ENCODE measurements at places on chromosomes 7 and 10.

DNA sequence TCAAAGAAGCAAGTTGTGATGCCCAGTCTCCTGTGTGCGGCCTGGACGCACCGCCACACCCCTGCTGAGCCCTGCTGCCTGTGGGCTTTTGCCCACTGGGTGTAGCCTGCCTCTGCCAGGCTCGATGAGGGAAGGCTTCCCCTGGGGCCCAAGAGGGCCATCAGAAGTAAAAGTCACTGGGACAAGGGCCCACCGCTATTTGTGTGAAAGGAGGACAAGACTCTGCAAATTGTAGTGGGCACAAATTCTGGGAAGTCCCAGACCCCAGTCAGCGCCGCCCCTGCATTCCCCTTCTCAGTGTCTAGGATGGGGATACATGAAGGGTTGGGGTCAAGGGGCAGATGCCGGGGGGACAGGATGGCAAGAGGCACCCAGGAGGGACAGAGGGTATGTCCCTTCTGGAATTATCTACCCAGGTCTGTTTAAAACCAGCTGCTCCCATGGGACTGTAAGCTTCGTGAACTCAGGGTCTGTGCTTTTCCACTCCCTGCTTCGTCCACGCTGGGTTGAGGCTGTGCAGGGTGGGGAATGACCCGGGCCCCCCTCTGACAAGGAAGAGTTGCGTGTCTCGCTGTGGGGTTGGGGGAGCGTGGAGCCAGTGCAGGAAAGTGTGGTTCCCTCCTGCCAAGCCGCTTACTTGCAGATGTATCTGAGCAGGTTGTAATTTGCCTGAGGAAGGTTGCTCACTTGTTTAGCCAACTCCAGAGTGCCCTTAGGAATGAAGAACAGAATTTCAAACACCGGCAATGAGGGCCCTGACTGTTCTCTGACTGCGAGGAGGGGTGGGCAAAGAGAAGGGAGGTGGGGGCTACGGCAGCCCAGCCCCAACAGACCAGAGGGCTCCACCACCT, 147.2 kb downstream of the MAPK8 start:
- DNase-seq = no peak

- no peak for DNase-seq
Measured at GRCh38 chr10:3995302-3996210, 210.5 kb upstream of the KLF6 start.

- DNase-seq = no peak
Measured at GRCh38 chr10:19168584-19168983, 120.0 kb downstream of the MALRD1 start.

- no peak for DNase-seq
Measured at GRCh38 chr10:22246680-22247391, 29.0 kb upstream of the EBLN1 start.

GRCh38 chr7:94043299-94043698, 39.1 kb upstream of the BET1 start:
- DNase-seq = no peak

GRCh38 chr7:29815181-29816105, 9.1 kb downstream of the WIPF3 start:
- DNase-seq = no peak

DNA sequence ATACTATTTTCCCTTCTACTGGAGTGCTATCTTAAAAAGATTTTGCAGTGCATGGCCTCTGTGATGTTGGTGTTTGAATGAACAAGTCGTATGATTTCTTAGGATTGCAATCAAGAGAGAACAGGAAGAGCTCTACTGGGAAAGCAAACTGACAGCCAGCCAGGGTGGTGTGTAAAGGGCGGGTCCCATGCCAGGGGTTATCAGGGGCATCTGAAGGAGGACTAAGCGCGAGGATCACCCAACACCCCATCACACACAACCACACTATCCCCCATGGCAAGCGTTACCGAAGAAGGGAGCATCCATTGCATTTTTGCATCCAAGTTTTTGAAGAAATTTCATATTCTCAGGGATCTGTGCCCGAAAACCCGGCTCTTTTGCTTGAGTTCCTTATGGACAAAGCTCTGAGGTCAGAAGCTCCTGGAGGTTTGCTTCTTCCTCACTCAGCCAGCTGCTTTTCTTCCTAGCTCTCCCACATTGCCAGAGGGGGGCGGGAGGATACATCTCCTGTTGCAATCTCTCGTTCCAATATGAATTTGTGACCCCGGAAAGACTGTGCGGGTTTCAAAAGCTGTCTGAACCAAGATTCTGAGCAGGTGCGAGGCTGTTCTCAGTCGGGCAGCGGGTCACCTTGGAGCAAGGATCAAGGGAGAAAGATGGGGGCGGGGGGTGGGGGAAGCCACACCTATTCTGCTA, 5.2 kb downstream of the NEUROD6 start:
- DNase-seq = no peak

DNA sequence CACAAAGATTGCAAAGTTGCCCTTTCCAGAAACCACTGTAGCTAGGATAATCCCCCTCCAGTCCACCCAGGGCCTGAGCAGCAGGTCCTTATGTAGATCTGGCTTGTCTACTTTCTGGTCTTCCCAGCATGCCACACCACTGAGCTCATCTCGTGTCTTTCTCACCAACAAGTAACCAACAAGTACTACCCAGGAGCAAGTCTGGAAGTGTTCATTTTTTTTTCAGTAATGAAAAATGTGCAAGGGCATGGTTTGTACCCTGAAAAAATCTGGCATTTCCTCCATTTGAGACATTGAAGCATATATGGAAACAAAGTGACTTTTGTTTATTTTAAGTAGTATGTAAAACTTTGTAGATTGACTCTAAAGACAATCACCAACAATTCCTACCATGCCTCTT, 120.8 kb downstream of the INHBA start:
- DNase-seq = no peak

GRCh38 chr10:95793401-95794045, 37.6 kb downstream of the ENTPD1 start:
- no peak for DNase-seq

DNA sequence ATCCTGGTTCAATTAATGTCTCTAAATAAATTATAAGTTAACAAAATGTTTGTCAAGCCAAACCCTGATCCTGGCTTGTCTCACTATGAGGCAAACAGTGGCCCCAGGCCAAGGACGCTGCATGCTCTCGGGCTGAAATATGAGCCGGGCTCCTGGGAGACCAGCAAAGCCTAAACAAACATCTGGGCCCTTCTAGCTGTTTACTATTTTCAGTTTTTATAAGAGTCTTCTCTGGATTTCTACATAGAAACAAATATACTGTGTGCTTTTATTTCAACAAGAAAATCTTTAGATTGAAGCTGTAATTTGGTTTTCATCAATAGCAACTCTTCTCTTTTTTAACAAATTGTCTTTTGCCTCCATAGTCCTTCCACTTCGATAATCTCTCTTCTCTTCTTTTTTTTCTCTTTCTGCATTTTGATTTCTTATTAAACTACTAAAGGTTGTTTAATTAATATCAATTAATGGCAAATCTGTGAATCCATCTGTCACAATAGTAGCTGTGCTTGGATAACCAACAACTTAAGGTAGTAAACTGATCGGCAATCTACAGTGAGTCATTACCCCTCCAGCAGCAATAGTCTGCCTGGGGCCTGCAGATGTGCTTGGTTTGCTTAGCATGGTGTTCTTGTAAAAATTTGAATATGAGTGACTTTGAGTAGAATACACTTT, 83.3 kb upstream of the DNAJC1 start:
- DNase-seq = no peak

- DNase-seq = no peak
Measured at GRCh38 chr10:70352401-70353097, 29.9 kb downstream of the LRRC20 start.
